ENCODE measurements at places on chromosomes 4 and X. TPM values are rescaled to one million over a fixed set of nuclear protein-coding genes. Genes with fewer than 3 reads are reported as not detected.

The CCDC160 gene
- not detected for total RNA-seq

The LRIT3 gene
- not detected for total RNA-seq

DNA sequence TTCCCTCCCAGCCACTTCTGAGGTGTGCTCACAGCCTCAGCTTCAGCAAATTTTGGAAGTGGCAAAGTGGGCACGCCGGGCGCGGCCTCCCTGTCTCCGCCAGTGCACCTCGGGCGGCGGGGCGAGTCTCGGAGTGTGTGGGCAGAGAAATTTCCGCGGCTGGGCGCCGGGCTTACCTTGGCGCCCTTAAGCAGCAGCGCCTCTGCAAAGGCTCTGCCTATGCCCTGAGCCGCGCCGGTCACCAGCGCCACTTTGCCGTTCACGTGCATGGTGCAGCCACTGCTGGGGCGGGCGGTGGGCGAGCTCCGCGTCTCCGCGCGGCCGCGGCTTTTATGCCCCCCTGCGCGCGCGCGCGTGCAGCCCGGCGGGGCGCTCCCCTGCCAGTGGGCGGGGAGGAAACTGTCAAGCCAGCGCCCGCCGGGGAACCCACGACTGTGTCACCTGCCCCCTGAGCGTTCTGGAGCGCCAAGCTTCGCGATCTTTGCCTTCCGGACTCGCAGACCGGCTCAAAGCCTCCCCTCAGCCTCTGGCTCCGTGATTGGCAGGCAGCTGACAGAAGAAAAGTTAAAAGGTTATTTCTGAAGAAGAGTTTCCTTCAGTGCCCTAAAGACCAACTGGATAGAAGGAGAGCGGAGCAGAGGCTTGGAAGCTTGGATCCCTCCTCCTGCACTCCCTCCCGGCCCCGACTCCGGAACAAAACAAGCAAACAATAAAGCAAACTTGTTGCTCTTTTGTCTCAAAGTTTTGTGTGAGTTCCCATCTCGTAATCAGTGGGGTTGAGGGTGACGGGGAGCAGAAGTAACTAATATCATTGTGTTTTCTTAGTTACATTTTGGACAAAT lies at the start of gene HPGD:
Gene HPGD (minus strand): TSS at position 306 of the 842 bp plus-strand sequence. CDS start 37 bp downstream, at position 269.
- no peaks in the 10 kb centered on the region for H3K27me3 ChIP-seq
- DNase-seq = peak; percentile 75
- H3K4me3 ChIP-seq = peak within 1 kb of the TSS; percentile 61
- no peaks in the 10 kb centered on the region for H3K36me3 ChIP-seq
- H3K27ac ChIP-seq = peak within 1 kb of the TSS; percentile 85

DNA sequence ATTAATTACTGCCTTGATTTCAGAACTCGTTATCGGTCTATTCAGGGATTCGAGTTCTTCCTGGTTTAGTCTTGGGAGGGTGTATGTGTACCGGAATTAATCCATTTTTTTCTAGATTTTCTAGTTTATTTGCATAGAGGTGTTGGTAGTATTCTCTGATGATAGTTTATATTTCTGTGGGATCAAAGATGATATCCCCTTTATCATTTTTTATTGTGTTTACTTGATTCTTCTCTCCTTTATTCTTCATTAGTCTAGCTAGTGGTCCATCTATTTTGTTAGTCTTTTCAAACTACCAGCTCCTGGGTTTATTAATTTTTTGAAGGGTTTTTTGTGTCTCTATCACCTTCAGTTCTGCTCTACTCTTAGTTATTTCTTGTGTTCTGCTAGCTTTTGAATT lies 32.1 kb downstream of the CDX4 start:
- no peak overlapping the region for H3K27ac ChIP-seq
- no peaks in the 10 kb centered on the region for H3K4me1 ChIP-seq
- DNase-seq = no peak
- H3K36me3 ChIP-seq = no peaks in the 10 kb centered on the region
- no peak overlapping the region for H3K4me3 ChIP-seq

DNA sequence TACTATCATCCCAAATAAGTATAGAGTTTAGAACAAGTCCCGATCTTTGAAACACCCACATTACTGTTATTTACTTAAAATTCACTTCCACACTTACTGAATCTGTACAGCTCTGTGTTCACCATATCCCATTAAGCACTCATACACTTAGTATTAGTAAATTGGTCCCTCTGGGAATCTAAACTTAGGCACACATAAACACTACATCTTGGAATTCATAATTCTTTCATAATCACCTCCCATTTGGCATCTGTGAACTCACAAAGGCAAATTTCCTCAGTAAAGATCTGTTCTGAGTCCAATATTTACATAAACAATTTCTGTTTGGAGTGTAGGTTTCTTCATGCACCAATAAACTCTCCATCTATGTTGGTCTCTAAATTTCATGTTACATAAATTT lies 52.6 kb upstream of the PPARGC1A start:
- no peaks in the 10 kb centered on the region for H3K27me3 ChIP-seq
- DNase-seq = no peak
- H3K4me3 ChIP-seq = no peak overlapping the region
- H3K36me3 ChIP-seq = no peaks in the 10 kb centered on the region
- H3K4me1 ChIP-seq = peaks cover 17% of the 10 kb centered on the region

DNA sequence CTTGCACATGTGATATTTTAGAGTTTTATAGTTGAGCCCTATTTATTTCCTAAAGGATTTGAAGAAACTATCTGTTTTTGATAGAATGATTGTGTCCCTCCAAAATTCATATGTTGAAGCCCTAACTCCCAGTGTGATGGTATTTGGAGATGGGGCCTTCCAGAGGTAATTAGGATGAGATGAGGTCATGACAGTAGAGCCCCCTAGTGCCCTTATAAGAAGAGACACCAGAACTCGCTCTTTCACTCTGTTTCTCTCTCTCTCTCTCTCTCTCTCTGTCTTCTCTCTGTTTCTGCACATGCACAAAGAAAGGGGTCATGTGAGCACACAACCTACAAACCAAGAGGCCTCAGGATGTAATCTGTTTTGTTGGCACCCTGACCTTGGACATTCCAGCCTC lies 921.9 kb upstream of the DIAPH2 start:
- H3K36me3 ChIP-seq = no peaks in the 10 kb centered on the region
- no peak overlapping the region for H3K4me3 ChIP-seq
- no peaks in the 10 kb centered on the region for H3K27me3 ChIP-seq
- no peaks in the 10 kb centered on the region for H3K4me1 ChIP-seq

All from stomach (tissue), 19 donors.